H9 (cell line): ENCODE measurements at places on chromosomes 16 and 17. TPM values are rescaled to one million over a fixed set of nuclear protein-coding genes. Genes with fewer than 3 reads are reported as not detected.

- no peak overlapping the region for H3K4me3 ChIP-seq
- no peaks in the 10 kb centered on the region for H3K27me3 ChIP-seq
- H3K4me1 ChIP-seq, result no peaks in the 10 kb centered on the region
- H3K27ac ChIP-seq, result no peak overlapping the region
Observed at GRCh38 chr16:78929841-78930240, 670.7 kb downstream of the MAF start.

NPLOC4 gene
- total RNA-seq, result 103 and 104 TPM in 2 replicates

DNA sequence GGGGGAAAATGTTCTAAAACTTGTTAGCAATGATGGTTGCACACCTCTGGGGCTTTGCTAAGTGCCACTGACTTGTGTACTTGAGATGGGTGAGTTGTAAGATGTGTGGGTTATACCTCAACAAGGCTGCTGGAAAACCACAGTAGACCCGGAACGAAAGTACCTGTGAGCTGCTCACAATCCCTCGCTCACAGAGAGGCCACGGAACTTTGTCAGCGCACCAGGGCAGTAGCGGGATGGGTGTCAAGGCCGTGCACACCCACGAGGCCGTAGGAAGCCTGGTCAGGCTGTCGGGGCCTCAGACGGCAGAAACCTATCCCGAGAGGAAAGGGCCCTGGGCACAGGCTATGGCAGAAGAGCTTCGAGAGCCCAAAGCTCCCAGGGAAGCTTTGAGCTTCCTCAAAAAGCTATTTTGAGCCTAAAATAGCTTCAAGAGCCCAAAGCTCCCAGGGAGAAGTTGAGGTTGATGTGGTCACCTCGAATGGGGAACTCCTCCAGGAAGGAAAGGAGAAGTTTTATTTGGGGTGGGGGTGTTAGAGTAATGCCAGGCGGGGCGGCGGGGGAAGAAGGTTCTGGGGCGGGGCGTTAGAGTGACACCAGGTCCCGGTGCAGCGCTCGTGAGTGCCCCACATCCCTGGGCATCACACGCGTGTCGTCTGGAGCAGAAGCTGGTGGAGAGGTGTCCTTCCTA, 19.0 kb downstream of the CBFA2T3 start:
- no peaks in the 10 kb centered on the region; the same call in 1 of the 2 replicates for H3K4me1 ChIP-seq
- H3K4me3 ChIP-seq, result no peak overlapping the region
- DNase-seq, result no peak
- H3K36me3 ChIP-seq, result no peaks in the 10 kb centered on the region
- H3K27me3 ChIP-seq, result no peaks in the 10 kb centered on the region

- H3K27me3 ChIP-seq, result no peaks in the 10 kb centered on the region
- peaks cover 5% of the 10 kb centered on the region for H3K36me3 ChIP-seq
- DNase-seq, result no peak
- H3K27ac ChIP-seq, result no peak overlapping the region
Observed at GRCh38 chr16:81967358-81967757, 43.9 kb downstream of the SDR42E1 start.

GRCh38 chr17:65876985-65877384, 314.9 kb downstream of the CEP112 start:
- no peak for DNase-seq
- no peak overlapping the region for H3K27ac ChIP-seq
- no peaks in the 10 kb centered on the region for H3K4me1 ChIP-seq
- H3K4me3 ChIP-seq, result no peak overlapping the region

DNA sequence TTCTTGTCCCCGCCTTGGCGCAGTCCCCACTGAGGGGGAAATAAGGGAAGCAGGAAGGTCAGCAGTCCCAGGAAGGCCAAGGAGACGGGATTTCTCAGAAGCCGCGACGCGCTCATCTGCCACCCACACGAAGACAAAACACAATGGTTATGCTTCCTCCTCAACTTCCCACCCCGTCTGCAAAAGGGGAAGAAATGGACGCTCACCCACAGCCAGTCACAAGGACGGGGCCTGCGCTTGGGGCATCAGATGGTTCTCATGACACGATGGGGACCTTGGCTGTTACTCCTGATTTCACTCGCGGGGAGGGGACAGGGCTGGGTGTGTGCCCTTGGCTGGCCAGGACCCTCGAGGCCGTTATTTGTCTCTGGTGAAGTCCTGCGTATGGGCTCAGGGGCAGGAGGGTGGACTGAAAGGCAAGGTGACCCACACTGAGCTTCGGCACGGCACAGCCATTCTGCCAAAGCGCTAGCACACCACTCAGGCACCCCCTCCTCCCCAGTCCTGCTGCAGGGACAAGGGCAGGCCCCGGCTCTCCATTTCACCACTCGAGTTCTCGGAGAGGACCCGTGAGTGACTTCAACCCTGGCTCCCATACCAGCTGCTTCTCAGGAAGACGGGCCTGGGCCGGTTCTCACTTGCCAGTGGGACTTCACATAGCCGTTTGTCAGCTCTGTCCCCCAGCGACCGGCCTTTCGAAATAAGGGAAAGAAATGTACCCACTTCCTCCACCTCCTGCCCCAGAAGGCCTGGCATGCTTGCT, 84.5 kb downstream of the ABR start:
- no peaks in the 10 kb centered on the region for H3K4me1 ChIP-seq
- no peak for DNase-seq
- H3K27me3 ChIP-seq, result no peaks in the 10 kb centered on the region
- H3K36me3 ChIP-seq, result peaks cover 11% of the 10 kb centered on the region
- H3K4me3 ChIP-seq, result no peak overlapping the region
- H3K27ac ChIP-seq, result no peak overlapping the region

DNA sequence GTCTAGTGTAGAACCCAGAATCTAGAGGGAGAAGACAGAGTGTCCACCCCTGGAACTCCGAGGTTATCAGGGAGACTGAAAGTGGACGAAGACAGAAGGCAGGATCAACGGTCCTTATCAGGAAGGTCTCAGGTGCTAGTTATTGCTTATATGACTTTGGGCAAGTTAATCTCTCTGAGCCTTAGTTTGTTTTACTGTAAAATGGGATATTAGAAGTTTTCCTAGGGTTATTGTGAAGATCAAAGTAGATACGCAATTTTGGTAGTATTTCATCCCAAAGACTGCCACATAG, 1.2 kb downstream of the RNF167 start:
- H3K4me1 ChIP-seq, result no peaks in the 10 kb centered on the region
- peak overlapping the region; percentile 98 for H3K4me3 ChIP-seq
- no peak for DNase-seq
- H3K27ac ChIP-seq, result no peak overlapping the region
- peaks cover 67% of the 10 kb centered on the region for H3K36me3 ChIP-seq

DNA sequence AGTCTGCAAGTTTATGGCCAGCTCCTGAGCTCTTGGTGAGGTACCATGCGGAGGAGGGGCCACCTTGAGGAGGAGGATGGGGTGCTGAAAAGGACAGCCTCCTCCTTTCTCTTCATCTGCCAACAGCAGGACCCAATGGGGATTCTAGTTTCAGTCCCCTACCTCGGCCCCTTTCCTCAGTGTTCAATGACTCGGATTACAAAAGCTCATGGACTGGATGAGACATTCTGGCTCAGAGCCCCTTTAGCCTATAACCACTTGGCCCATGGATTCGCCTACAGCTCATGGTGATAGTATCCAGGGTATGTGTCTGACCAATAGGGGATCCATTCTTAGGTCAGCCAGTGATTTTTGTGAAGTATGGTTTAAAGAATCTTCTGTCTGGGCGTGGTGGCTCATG, 8.5 kb upstream of the PIK3R6 start:
- no peak overlapping the region for H3K27ac ChIP-seq
- H3K36me3 ChIP-seq, result no peaks in the 10 kb centered on the region; the same call in 2 of the 3 replicates
- H3K4me1 ChIP-seq, result peaks cover 5% of the 10 kb centered on the region; the same call in 1 of the 2 replicates

TAOK1 gene
- 85.9 and 93.0 TPM in 2 replicates for total RNA-seq

SLC5A11 gene
- 0.15 and 0.22 TPM in 2 replicates for total RNA-seq

DNA sequence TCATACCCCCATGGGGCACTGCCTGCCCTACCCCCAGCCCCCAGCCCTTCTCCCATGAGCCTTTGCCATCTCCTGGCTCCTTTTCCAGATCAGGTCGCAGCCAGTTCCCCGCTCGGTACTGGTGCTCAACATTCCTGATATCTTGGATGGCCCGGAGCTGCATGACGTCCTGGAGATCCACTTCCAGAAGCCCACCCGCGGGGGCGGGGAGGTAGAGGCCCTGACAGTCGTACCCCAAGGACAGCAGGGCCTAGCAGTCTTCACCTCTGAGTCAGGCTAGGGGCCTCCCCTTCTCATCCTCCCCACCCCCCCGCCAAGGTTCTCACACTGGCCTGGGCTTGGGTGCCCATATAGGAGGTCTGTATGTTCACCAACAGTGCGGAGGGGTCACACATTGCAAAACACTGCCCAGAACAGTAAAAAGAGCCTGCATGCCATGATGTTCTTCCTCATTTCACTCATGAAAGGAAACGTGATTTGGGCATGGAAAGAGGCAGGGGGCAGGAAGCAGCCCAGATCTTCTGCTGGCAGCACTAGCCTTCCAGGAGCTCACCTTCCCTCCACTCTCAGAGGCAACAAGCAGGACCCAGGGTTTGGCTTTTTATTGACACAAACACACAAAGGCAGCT, 7.5 kb downstream of the IFI35 start:
- H3K36me3 ChIP-seq, result peaks cover 37% of the 10 kb centered on the region
- no peaks in the 10 kb centered on the region; the same call in 1 of the 2 replicates for H3K4me1 ChIP-seq
- H3K27me3 ChIP-seq, result no peaks in the 10 kb centered on the region
- no peak overlapping the region for H3K27ac ChIP-seq
- H3K4me3 ChIP-seq, result no peak overlapping the region

GRCh38 chr17:77145224-77145611, 4.4 kb downstream of the SEC14L1 start:
- H3K27me3 ChIP-seq, result no peaks in the 10 kb centered on the region
- H3K4me3 ChIP-seq, result no peak overlapping the region
- DNase-seq, result no peak
- peaks cover 34% of the 10 kb centered on the region for H3K36me3 ChIP-seq
- H3K27ac ChIP-seq, result no peak overlapping the region
- peaks cover 13% of the 10 kb centered on the region; the same call in 1 of the 2 replicates for H3K4me1 ChIP-seq

DNA sequence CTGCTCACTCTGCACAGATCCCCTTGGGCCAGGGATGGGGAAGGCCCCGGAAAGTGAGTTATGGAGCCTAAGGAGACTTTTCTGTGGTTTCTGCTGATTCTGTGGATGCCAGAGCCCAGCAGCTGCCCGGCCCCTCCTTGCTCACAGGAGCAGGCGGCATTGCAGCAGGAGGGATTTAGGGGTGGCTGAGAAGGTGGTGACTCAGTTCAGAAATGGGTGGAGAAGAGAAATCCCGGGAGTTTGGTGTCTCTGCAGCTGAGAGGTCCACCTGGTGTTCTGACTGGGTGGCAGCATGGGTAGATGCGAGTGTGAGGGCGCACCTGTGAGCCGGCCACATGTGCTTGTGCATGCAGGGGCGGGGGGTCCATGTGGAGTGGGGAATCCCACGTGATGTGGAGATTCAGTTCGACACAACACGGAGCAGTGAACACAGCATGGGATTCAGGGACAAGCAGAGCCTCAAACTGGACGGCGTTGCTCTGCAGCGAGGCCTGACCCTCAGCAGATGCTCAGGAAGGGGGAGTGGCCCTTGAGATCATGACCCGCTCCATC, 16.0 kb upstream of the SPPL2C start:
- H3K36me3 ChIP-seq, result no peaks in the 10 kb centered on the region
- no peak for DNase-seq
- no peaks in the 10 kb centered on the region for H3K27me3 ChIP-seq
- no peak overlapping the region for H3K4me3 ChIP-seq
- H3K4me1 ChIP-seq, result no peaks in the 10 kb centered on the region

GRCh38 chr17:17816240-17816814, 20.5 kb downstream of the SREBF1 start:
- DNase-seq, result no peak
- H3K36me3 ChIP-seq, result peaks cover 57% of the 10 kb centered on the region
- no peaks in the 10 kb centered on the region; the same call in 1 of the 2 replicates for H3K4me1 ChIP-seq
- H3K4me3 ChIP-seq, result no peak overlapping the region
- no peak overlapping the region for H3K27ac ChIP-seq

NPIPA5 gene
- 4.8 and 5.2 TPM in 2 replicates for total RNA-seq

GRCh38 chr17:82257473-82257872, 16.0 kb downstream of the CSNK1D start:
- H3K4me1 ChIP-seq, result no peaks in the 10 kb centered on the region
- H3K27me3 ChIP-seq, result no peaks in the 10 kb centered on the region
- H3K4me3 ChIP-seq, result no peak overlapping the region
- H3K27ac ChIP-seq, result no peak overlapping the region
- peaks cover 76% of the 10 kb centered on the region for H3K36me3 ChIP-seq
